ENCODE measurements at places on chromosomes 16 and 17.

DNA sequence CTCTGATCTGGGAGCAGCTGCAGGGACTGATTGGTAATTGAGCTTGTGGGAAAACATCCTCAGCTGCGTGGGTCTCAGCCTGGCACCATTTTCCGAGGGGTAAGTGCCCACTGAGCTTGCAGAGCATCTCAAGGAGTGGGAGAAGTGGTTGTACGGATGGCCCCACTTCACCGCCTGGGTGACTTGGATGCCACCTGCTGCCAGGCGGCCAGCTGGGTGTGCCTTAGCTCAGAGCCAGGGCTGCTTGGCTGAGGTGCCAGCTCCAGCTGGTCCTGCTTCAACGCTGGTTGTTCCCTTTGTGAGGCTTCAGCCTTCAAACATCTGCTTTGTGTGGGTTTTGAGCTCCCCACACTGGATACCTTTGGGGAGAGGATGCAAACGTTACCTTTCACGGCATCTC is 482.7 kb upstream of the EEF2KMT start:
- DNase-seq = no peak

DNA sequence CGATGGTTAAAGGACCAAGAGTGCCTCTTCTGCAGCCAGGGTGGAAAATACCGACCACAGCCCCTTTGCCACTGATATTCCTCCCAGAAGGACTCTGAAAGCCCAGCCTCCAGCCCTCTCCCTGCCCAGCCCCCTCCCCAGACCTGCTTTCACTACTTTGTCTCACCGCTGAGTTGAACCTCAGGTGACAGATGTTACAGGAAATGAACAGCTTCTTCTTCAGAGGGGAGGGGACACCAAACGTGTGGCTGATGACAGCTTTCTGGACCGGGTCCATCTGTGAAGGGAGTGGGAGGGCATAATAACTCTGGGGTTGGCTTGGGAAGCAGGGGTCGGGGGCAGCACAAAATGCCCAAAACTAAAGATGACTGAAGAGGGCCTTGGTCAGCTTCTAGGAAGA is 14.2 kb downstream of the NKIRAS2 start:
- no peak for DNase-seq

DNA sequence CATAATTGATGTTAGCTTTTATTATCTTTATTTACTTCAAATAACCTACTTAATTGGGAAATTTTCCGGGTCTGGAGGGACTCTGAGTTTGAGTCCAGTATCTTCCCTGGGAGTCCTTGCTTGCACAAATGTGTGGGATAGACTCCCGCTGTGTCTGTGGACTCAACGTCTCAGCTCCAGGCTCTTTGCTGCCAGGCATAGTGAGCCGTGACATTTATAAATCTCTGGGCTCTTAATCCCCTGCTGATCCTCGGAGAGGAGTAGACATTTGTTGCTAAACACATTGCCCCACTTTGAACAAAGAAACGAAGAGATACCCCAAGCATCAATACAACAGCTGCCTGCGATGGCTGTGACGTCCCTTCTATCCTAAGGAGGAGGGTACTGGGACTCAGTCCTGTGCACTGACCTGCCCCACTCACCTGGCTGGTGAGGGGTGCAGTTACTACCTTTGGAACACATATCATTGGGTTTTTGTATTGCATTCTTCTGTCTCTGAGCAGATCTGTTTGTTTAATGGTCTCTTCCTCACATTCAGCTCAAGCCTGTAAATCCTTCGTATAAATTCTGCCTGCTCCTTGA is 316.9 kb downstream of the HAPSTR1 start:
- DNase-seq = no peak

- DNase-seq = no peak
Observed at GRCh38 chr16:75486676-75487313, 8.4 kb downstream of the CHST6 start.

- no peak for DNase-seq
Observed at GRCh38 chr17:56909742-56910508, 3.9 kb downstream of the TRIM25 start.

Data from CD4-positive, CD25-positive, alpha-beta regulatory T cell (primary cell).